ENCODE measurements at places on chromosomes 7 and 10.

DNA sequence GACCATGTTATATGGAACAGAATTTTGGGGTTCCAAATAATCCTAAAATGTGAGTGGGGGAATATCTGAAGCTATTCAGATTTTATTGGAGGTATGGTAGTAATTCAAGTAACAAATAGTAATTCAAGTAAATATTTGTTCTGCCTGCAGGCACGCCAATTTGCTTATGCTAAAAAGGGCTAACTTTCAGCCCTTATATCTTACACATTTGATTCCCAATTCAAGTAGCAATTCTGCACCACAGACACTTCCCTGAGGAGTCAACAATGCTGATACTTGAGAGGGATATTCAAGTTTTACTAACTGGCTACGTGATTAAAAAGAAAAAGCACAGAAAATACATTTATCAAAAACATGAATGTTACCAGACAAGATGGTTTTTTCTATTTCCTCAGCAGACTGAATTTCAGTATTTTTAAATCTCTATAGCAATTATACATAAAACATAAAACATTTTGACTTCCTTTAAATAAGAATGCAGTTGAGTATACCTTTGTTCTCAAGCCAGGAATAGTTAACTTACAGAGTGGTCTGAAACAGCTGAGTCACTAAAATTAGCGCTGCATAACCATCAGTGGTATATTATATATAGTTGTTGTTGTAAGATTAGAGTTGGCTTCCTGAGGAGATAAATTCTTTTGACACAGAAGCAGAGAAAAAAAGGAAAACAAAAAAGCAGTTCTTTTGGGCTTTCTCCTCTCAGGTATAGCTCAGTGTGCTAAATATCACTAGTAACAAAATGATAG lies 33.9 kb downstream of the MTPN start:
- DNase-seq: no peak

GRCh38 chr7:137296576-137296975 lies 47.0 kb downstream of the PTN start:
- no peak for DNase-seq

GRCh38 chr7:150406567-150407421 lies 27.7 kb downstream of the ZNF775 start:
- DNase-seq: no peak

GRCh38 chr10:29448125-29448524 lies 159.3 kb downstream of the LYZL1 start:
- no peak for DNase-seq

DNA sequence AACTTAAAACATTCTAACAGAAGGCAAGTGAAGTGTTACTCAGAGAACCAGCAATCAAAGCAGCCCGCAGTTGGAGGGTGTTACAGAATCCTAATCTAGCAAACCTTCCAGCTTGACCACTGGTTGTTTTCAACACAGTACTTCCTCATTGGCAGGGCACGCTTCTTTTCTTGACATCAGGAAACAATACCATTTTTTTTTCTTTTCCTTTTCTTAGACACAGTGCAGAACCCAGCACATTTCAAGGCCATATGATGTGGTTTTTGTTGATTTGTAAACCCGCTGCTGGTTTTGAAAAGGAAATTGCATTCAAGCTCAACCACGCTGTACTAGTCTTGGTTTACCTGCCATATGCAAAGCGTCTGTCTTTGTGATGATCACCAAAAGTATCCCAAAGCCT lies 33.4 kb downstream of the RHOBTB1 start:
- no peak for DNase-seq

DNA sequence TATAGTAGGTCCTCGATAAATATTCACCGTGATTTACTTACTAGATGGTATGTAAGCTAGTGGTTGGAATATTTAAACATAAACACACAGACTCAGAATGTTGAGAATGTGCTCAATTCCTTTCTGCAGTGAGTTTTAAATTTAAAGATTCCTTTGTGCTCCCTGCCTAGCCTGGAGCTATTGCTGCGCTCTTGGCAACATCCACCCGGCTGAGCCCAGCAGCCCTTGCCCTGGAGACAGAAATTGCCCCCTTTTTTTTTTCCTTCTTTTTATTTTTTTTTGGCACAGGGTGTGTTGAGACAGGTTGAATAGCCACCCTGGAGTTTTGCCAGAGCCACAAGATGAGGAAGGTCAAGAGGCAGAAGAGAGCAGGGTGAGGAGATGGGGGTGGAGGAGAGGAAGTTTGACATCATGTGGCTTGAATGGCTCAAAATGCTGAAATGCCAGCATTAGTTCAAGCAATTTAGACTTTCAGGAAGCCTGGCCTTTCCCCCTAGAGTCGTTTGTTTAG lies 180.8 kb downstream of the PRKCQ start:
- DNase-seq: no peak

DNA sequence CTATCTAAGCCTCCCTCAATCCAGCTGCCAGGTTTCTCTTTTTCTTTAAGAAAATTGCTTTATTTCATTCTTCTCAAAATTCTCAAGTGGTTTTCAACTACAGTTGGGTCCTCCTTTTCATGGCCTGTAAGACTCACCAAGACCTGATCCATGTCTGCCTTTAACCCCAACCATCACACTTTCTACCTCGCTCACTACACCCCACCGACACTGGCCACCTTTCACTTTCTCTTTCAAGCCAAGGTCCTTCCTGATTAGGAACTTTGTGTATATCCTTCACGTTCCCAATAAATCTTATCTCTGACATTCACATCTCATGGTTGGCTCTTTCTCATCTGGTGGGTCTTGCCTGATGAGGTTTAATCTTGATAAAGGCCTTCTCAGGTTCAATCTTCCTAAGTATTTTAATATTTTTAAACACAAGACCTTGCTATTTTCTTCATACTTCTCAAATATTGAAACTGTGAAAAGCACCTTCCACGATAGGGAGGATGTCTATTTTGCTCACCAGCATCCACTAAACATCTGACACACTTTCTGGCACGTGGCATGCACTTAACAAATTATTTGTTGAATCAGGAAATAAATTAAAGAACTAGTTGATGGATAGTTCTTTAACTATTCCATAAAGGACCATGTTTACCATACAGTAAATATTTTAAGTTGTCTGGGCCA lies 624.8 kb downstream of the GRID1 start:
- no peak for DNase-seq

DNA sequence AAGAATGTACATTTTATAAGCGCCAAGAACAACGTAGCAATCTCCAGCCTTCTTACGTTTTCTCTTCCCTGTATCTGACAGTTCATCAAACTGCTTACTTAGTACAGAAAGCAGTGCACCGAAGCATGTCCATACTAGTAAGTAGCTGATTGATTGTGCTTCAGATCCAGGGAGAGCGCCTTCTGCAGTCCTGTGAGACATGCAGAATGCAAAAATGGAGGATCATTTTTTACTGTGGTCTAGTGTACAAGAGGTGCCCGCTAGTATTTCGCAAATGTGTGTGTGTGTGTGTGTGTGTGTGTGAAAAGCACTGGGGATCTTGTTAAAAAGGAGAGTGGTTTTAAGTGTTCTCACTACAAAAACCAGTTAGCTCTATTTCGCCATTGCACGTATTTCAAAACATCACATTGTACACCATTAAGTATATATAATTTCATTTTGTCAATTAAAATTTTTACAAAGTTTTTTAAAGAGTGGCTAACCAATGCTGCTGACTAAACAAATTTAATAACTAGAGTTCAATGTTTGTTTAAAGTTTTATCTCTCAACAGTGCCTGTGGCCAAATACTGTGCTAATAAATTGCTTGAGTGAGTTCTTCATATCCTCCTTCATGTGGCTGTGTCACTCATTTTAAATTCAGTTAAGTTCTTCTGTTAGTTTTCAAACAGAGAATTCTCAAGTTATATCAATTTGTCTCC lies 99.6 kb downstream of the ZMYND11 start:
- no peak for DNase-seq

DNA sequence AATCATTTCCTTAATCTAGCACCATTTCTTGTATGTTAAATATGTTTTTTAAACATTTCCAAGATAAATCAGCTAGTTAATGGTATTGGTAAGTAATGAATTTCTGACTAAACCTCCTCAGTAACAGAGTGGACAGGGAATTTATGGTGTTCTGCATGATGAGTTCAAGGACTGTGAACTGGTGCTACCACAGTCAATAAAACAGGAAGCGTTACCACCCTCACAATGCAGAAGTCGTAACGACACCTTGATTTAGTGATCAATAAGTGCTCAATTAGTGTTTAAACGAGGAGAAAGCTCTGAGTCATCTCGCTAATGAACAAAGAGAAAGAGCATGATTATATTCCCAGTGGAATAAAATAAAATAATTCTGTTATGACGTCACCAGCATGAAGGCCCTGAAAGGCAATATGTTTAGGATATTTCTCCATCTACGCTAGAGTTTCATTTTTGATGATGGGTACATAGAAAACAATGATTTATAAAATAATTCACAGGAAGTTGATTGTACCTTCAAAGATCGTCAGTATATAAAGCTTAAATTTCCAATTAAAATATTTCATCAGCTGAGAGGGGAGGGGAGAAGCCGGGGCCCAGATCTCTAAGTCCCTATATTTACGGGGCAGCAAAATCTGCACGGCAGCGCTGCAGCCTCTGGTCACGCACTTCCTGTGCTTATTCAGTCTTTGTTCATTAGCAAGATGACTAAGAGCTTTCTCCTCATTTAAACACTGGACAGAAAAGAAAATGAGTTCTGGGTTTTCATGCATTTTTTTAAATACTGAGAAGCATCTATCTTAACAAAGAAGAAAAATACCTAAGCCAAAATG lies 400.5 kb downstream of the PTPRN2 start:
- DNase-seq: no peak

DNA sequence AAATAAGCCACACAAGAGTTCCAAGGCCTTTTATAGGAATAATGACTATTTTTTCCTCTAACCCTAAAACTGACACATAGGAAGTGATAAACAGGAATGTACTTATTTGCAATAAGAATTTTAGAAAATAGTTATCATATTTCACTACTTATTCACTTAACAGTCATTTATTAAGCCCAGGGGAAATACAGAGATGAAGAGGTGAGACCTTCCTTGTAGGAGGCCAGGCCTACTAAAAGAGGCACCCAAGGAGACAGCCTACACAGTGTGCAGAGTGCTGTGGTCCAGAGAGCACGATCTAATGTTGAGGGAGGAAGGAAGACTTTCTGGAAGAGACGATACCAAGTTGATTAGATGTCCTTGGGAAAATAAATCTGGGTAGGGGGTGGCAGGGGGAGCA lies 45.0 kb upstream of the PPP1R3C start:
- DNase-seq: no peak

DNA sequence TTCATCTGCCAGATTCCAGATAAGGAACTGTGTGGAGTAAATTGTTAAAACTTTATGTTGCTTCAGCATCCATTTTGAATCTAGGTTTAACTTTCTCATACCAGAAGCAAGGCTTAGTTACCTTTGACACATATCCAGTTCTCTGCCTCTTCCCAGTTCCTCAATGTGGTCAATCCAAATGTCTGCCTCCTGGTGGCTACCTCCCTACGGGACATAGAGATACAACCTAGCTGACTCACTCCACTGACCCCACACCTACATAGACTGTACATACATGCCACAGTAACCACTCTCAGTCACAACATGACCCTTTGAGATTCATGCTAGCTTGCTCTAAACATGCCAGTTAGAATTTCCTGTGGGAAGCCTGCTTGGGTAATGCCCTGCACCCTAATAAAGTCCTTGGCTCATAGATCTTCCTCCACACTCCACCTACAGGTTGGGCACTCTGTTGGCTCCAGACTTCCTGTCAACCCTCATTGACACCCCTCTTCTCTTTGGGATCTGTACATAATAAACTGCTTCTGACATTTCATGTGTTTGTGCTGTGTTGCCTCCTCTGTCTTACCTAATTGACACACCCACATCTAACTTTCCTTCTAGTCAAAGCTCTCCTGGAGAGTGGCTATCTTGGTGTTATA lies 278.1 kb downstream of the HTR7 start:
- DNase-seq: no peak

DNA sequence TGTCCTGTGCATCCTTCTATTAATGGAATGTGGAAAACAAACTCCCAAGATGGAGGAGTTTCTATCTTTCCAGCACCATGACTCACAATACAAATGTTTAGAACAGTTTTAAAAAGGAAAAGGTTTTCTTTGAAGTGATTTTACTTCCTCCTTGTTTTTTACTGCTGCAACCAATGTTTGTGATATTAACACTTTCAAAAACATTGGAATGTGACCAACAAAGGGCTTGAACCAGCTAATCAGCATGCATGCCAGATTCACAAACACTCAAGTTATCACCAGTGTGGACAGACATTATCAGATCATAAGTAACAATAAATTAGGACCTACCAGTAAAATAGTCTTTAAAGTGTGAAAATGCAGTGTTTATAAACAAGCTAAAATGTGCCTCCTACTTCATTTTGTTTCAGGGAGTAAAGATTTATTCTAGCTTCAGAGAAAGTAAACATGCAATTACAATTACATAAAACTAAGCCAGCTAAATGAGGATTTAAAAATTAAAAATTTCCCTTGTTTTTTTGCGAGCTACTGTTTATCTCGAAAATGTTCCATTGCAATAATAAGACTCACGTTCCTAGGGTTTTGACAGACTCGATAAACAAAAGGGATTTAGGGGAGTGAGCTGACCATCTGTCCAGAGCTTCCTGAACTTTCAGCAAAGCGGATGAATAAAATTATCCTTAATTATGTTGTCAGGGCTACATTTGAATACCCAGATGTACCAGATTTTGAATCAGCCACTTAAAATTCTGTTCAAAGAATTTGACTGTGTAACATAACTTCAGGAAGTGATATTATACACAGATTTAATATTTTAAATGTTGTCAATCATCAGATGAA lies 29.8 kb downstream of the CPVL start:
- DNase-seq: no peak

DNA sequence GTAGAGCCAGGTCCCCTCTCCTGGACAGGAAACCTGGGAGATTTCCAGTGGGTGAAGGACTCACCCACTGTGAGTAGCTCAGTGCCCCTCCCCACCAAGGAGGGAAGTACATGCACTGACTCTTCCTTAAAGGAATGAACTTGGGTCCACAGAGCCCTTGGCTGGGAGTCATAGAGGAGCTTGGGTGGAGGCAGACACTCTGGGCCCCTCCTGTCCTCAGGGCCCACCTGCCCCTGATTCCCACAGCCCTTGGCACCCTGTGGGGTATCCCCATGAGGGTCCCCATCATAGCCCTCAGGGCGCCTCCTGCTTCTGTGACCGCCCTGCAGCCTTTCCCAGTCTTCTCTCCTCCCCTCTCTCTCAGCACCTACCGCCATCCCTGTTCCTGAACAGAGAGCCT lies 3.7 kb downstream of the EN2 start:
- no peak for DNase-seq

DNA sequence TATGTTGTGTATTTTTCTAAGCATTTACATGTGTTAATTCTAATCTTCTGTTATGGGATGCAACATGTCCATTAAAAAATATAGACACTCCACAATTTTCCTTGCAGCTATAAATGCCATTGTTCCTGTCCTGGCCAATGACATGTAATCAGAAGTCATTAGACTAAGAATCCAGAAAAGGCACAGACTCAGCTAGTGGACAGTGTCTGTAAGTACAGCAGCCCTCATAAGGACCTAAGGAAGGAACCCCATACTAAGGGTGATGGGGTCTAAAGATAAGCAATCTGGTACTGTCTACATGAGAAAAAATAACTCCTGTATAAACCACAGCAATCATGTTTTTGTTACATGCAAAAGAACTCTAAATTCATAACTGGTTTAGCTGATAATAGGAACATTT lies 115.9 kb downstream of the GPR85 start:
- no peak for DNase-seq
